ENCODE measurements at places on chromosomes 11 and 22. TPM values are rescaled to one million over a fixed set of nuclear protein-coding genes. Genes with fewer than 3 reads are reported as not detected.

FUT4 gene
- total RNA-seq, result 3.1 TPM

OMP gene
- total RNA-seq, result not detected

ENTHD1 gene
- not detected for total RNA-seq

DNA sequence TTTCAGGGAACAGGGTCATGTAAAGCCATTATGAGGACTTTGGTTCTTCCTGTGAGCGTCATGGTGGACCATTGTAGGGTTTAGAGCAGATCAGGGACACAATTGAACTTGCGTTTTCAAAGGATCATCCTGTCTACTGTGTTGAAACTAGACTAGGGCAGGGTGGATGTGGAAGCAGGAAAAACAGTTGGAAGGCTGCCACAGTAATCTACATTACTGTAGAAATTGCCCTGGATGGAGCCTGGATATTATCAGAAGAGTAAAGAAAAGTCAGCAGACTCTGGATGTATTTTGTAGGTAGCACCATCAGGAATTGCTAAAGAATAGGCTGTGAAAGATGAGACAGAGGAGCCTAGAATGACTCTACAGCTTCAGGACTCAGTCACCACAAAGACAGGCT is 5.4 kb downstream of the POU2AF2 start:
- no peaks in the 10 kb centered on the region for H3K4me1 ChIP-seq
- H3K27me3 ChIP-seq, result peaks cover 42% of the 10 kb centered on the region
- H3K36me3 ChIP-seq, result no peaks in the 10 kb centered on the region
- no peak for DNase-seq
- H3K4me3 ChIP-seq, result no peak overlapping the region

GRCh38 chr11:11788063-11788710 is 53.6 kb upstream of the USP47 start:
- H3K36me3 ChIP-seq, result no peaks in the 10 kb centered on the region
- no peak overlapping the region for H3K27ac ChIP-seq
- peaks cover 9% of the 10 kb centered on the region for H3K27me3 ChIP-seq
- H3K4me1 ChIP-seq, result no peaks in the 10 kb centered on the region
- no peak for DNase-seq

- H3K4me1 ChIP-seq, result peaks cover 14% of the 10 kb centered on the region
- peak overlapping the region; percentile 42 for H3K27ac ChIP-seq
- H3K36me3 ChIP-seq, result peaks cover 51% of the 10 kb centered on the region
- no peak overlapping the region for H3K4me3 ChIP-seq
- no peaks in the 10 kb centered on the region for H3K27me3 ChIP-seq
- DNase-seq, result peak; percentile 87
Measured at GRCh38 chr11:123145220-123145619, 49.8 kb downstream of the CLMP start.

- peaks cover 23% of the 10 kb centered on the region for H3K36me3 ChIP-seq
- no peaks in the 10 kb centered on the region for H3K27me3 ChIP-seq
- peak; percentile 49 for DNase-seq
Measured at GRCh38 chr22:38214302-38215056, 12.7 kb downstream of the MAFF start.

GRCh38 chr22:36486619-36487384 is 5.4 kb upstream of the TXN2 start:
- no peak overlapping the region for H3K4me3 ChIP-seq
- peaks cover 4% of the 10 kb centered on the region for H3K36me3 ChIP-seq
- no peak overlapping the region for H3K27ac ChIP-seq
- peak; percentile 68 for DNase-seq

GRCh38 chr11:125235071-125235471 is 70.5 kb downstream of the PKNOX2 start:
- H3K4me3 ChIP-seq, result no peak overlapping the region
- H3K27ac ChIP-seq, result no peak overlapping the region
- peaks cover 3% of the 10 kb centered on the region for H3K27me3 ChIP-seq
- no peaks in the 10 kb centered on the region for H3K4me1 ChIP-seq

- H3K4me1 ChIP-seq, result no peaks in the 10 kb centered on the region
- H3K36me3 ChIP-seq, result no peaks in the 10 kb centered on the region
- no peak overlapping the region for H3K27ac ChIP-seq
Measured at GRCh38 chr11:94062360-94062759, 41.2 kb downstream of the HEPHL1 start.

DNA sequence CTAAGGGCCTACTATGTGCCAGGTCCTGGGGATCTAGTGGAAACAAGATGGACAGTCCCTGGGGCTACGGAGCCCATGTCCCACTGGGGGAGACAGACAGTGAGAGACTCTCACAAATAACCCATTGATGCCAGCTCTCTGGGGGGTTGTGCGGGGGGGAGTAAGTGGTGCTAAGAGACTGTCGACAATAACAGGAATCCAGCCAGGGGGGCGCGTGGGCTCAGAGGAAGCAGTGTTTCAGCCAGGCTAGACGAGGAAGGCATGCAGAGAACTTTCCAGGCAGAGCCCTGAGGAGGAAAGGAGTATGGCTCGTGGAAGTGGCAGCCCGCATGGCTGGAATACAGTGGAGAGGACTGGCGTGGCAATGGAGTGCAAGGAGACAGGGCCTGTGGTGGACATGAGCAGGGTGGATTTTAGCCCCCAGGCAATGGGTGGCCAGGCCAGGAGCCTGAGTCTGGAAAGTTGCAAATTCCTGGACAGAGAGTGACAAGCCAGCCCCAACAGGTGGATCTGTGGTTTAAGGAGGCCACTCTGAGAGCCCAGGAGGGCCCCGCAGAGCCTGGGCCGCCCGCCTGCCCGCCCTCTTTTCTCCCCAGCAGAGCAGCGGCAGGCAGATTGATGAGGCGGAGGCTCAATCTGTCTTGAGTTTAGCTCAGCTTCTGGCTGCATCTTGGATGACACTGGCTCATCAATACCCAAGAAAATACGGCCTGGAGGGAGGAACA is 40.0 kb upstream of the TCF20 start:
- no peaks in the 10 kb centered on the region for H3K4me1 ChIP-seq
- H3K27ac ChIP-seq, result no peak overlapping the region
- H3K27me3 ChIP-seq, result peaks cover 30% of the 10 kb centered on the region
- no peaks in the 10 kb centered on the region for H3K36me3 ChIP-seq
- H3K4me3 ChIP-seq, result no peak overlapping the region

GRCh38 chr22:31179345-31179744 is 19.4 kb downstream of the RNF185 start:
- H3K27ac ChIP-seq, result peak overlapping the region; percentile 1
- no peaks in the 10 kb centered on the region for H3K27me3 ChIP-seq
- H3K4me1 ChIP-seq, result peaks cover 19% of the 10 kb centered on the region
- no peak overlapping the region for H3K4me3 ChIP-seq

DNA sequence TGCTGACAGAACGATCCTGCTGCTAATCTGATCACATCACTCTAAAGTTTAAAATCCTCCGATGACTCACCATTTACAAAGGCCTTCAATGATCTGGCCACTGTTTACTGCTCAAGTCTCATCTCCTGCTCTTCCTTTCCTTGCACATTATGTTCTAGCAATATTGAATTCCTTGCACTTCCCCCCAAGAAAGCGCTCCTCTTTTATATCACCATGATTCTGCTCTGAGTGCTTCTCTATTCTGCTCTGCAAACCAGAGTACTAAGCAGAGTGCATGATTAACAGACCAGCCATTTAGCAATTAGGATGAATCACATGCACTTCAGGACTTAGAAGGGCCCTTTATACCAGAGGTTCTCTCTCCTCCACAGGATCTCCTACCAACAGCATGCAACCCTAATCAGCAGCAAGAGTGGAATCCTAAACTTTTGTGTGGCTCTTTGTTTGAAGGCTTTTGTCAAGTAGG is 1122.8 kb upstream of the CCDC90B start:
- H3K27me3 ChIP-seq, result no peaks in the 10 kb centered on the region
- H3K27ac ChIP-seq, result no peak overlapping the region
- no peaks in the 10 kb centered on the region for H3K4me1 ChIP-seq
- no peaks in the 10 kb centered on the region for H3K36me3 ChIP-seq
- H3K4me3 ChIP-seq, result no peak overlapping the region

DNA sequence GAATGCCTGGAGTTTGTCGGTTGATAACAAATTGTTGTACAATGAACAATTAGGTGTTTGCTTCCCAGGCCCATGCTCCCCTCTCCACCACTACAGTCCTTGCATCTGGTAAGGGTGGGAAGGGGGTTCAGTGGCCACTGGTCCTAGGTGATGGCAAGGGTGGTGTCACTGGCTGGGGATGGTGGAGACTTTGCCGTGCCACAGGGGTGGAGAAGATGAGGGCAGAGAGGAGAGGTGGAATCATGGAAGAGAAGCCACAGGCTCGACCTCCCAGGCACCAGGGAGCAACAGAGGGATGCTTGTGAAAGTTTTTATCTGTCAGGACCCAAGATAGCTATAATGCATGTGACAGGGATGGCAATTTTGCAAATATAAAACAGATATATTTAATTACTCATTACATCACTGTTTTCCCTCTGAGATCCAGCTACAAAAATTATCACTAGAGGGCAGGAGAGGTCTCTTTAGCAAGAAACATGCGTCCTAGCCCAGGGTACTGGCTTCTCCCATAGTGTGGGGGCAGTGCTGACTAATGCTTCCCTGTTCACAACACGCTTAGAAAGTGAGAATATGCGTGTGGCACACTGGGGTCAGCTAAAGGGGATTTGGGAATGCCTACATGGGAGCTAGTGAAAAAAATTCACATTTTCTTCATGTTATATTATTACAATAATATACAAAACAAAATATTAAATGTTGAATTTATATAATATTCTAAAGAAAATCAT is 49.0 kb upstream of the AMPD3 start:
- peaks cover 14% of the 10 kb centered on the region for H3K4me1 ChIP-seq
- H3K4me3 ChIP-seq, result no peak overlapping the region
- no peaks in the 10 kb centered on the region for H3K36me3 ChIP-seq
- H3K27ac ChIP-seq, result peak overlapping the region; percentile 23

DNA sequence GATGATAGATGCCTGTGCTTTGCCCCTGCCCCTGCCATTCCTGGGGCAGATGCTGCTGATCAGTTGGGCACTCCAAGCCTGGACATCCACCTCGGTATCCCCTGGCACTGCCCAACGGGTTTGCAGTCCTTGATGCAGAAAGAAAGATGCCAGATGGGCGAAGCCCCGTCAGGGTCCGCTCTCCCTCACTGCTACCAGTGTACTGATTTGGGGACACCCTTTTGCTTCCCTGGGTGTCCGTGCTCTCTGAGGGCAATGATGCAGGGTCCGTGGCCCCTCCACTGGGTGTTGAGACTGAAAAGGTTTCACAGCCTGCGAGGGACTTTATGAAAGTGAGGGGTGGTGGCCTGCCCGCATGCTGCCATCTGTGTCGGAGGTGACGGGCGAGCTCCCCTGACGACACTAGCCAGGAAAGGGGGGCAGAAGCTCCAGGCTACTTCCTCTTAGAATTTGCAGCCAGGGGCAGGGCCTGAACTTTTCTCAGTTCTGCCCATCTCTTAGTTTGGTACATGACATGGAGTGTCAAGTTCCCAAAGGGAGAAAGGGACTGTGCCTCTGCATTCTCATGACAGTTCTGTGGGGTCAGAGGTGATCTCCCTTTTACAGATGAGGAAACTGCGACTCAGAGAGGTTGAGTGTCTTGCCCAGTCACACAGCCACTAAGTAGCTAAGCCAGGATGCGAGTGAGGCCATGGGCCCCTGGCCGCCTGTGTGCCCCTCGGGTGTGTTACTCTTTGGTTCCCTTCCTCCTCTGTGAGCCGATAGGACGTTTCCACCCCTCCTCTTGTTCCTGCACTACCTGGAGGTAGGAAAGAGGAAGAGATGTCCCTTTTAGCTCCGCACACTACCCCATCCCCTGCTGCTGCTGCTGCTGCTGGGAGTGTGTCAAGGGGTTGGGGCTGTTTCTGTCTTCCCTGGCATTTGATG is 96.6 kb downstream of the BCR start:
- H3K4me3 ChIP-seq, result no peak overlapping the region
- H3K27me3 ChIP-seq, result no peaks in the 10 kb centered on the region
- DNase-seq, result no peak

DNA sequence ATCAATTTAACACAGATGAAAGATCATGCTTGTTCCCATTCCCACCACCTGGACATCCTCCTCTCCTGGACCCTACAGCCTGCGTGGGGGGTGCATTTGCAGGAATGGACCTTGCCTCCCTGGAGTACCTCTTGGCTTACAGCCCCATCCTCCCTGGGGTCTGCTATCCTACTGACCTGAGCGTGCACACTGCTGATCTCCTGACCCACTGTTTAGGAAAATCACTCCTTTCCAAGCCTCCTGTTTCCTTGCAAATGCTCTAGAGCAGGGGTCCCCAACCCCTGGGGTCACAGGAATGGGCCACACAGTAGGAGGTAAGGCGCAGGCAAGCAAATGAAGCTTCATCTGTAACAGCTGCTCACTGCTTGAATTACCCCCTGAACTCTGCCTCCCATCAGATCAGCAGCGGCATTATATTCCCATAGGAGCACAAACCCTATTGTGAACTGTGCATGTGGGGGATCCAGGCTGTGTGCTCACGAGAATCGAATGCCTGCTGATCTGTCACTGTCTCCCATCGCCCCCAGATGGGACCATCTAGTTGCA is 88.2 kb upstream of the SEPTIN5 start:
- no peak overlapping the region for H3K27ac ChIP-seq
- no peak for DNase-seq
- peaks cover 43% of the 10 kb centered on the region for H3K27me3 ChIP-seq
- H3K36me3 ChIP-seq, result no peaks in the 10 kb centered on the region

- H3K36me3 ChIP-seq, result peaks cover 9% of the 10 kb centered on the region
- no peaks in the 10 kb centered on the region for H3K27me3 ChIP-seq
- no peak overlapping the region for H3K4me3 ChIP-seq
- peaks cover 7% of the 10 kb centered on the region for H3K4me1 ChIP-seq
Measured at GRCh38 chr11:45982656-45983470, 60.4 kb downstream of the LARGE2 start.

DNA sequence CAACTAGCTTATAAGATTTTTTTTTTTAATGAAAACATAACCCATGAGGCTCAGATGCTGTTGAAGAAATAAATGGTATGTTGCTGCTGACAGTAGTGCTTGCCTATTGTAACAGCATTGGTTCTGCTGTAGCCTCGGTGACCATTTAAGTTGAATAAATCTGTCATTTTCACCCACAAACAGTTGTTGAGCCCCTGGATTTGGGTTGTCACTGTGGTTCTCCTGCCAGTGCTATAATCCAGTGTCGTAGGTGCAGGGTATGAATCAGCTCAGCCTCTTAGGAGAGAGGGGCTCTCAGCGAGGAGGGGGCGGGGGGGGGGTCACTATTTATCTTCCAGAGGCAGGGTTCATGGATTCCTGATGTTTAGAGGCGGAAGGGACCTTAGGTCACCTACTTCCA is 49.9 kb upstream of the HORMAD2 start:
- H3K27me3 ChIP-seq, result no peaks in the 10 kb centered on the region
- H3K4me1 ChIP-seq, result no peaks in the 10 kb centered on the region
- H3K36me3 ChIP-seq, result peaks cover 27% of the 10 kb centered on the region
- no peak overlapping the region for H3K4me3 ChIP-seq
- H3K27ac ChIP-seq, result no peak overlapping the region

GRCh38 chr11:71542879-71543777 is 5.1 kb upstream of the KRTAP5-9 start:
- H3K4me3 ChIP-seq, result no peak overlapping the region
- peaks cover 18% of the 10 kb centered on the region for H3K27me3 ChIP-seq
- H3K4me1 ChIP-seq, result no peaks in the 10 kb centered on the region
- no peak for DNase-seq
- H3K36me3 ChIP-seq, result no peaks in the 10 kb centered on the region

Measured in IMR-90 (cell line).